ENCODE measurements at places on chromosomes 13 and 19. TPM values are rescaled to one million over a fixed set of nuclear protein-coding genes. Genes with fewer than 3 reads are reported as not detected.

ERCC5 gene
- 56.0 TPM for total RNA-seq

POLRMT gene
- 49.8 TPM for total RNA-seq

SLC46A3 gene
- 16.7 TPM for total RNA-seq

PLIN3 gene
- 60.0 TPM for total RNA-seq

CCNA1 gene
- 0.98 TPM for total RNA-seq

LRRC8E gene
- 9.1 TPM for total RNA-seq
